ENCODE measurements at places on chromosomes 11 and 22.

- peaks cover 4% of the 10 kb centered on the region for H3K36me3 ChIP-seq
- no peak overlapping the region for H3K27ac ChIP-seq
- H3K27me3 ChIP-seq = peaks cover 28% of the 10 kb centered on the region
- no peak for DNase-seq
- no peak overlapping the region for H3K4me3 ChIP-seq
Measured at GRCh38 chr22:20426259-20426615, 11.4 kb downstream of the SCARF2 start.

DNA sequence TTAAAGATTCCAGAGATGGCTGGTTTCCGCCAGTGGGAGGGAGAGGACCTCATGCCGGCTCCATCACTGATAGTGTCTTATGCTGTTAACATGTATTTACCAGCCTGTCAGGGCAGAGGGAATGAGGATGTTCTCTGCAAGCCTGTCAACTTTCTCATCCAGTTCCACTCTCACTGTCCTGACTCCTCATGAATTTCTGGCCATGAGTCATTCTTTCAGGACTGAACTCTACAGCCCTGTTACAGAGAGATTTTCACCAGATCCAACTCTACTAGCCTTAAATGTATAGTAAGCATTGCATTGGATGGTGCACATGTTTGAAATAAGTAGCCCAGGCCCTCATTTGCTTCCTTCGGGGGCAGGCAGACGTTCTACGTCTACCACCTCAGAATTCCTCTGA is 387.7 kb downstream of the TMEM135 start:
- H3K27me3 ChIP-seq = peaks cover 24% of the 10 kb centered on the region
- no peaks in the 10 kb centered on the region for H3K36me3 ChIP-seq
- no peak overlapping the region for H3K4me3 ChIP-seq
- H3K27ac ChIP-seq = no peak overlapping the region

DNA sequence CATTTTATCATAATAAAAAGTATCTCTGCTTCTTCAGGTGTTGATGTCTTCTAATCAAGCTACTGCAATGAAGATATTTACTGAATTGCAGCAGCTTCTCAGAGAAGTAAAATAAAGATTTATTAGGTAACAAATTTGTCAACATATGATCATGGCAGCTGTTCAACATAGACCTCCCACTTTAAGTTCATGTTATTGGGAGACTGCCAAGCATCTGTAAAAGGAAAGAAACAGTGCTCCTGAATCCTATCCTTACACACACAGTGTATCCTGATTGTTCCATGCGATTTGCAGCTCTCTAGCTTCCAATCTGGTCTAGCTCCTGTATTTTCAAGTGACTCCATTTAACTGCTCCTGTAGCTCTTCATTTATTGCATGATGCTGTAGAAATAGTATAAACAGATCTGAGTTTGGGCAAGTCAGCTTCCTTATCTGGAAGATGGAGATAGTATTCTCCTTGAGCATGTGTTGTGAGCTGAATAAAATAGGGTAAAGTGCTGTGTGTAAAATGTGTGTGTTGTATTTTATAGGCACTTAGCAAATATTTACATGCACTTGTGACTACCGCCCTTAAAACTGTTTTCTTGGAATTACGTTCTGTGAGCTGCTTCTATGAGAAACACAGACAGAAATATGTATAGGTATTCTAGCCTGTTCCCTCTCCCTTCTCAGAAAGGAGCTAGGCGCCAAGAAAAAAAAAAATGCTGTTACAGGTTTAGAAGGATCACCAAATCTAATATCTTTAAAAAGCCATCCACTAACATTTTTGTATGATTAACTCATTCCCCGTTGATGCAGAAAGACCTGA is 290.6 kb downstream of the JRKL start:
- peaks cover 12% of the 10 kb centered on the region for H3K27me3 ChIP-seq
- H3K4me1 ChIP-seq = no peaks in the 10 kb centered on the region

- peaks cover 41% of the 10 kb centered on the region for H3K36me3 ChIP-seq
- H3K27ac ChIP-seq = no peak overlapping the region
- no peak for DNase-seq
- H3K27me3 ChIP-seq = no peaks in the 10 kb centered on the region
- peaks cover 16% of the 10 kb centered on the region for H3K4me1 ChIP-seq
Measured at GRCh38 chr11:75574698-75575602, 12.9 kb downstream of the SERPINH1 start.

DNA sequence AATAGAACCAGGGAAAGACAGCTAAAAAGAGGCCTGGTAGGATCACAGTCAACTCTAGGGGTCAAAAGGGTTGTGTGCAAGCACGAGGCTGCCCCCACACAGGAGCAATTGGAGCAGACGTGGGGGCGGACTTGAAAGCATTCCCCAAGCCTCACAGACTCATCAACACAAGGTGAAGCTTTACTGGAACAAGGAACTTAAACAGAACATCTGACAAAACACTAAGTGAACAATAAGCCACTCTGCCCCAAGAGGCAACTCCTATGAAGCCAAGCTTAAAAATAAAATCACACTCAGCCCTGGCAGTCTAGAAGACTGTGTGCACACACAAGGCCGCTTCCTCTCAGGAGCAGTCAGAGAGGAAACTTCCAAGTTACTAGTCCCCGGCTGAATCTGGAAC is 32.2 kb upstream of the TEAD1 start:
- no peaks in the 10 kb centered on the region for H3K27me3 ChIP-seq
- DNase-seq = no peak
- no peaks in the 10 kb centered on the region for H3K4me1 ChIP-seq
- H3K4me3 ChIP-seq = no peak overlapping the region
- H3K36me3 ChIP-seq = no peaks in the 10 kb centered on the region
- H3K27ac ChIP-seq = no peak overlapping the region

DNA sequence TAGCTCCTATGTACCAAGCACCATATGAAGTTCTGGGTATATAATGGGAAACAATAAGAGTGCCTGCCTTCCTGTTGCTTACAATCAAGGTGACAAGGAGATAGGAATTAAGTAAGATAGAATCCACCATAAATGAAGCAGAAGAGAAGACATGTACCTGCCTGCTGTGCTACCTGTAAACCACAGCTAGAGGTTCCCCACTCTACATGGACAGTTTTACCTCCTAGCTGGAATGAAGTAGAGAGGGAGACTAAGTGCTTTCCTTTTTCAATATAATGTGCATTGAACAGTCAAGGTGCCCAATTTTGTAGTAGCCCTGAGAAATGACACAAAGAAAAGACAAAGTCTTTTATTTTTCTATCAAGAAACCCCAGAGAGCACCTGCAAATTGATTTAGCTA is 984.6 kb downstream of the DLG2 start:
- no peak overlapping the region for H3K27ac ChIP-seq
- H3K36me3 ChIP-seq = no peaks in the 10 kb centered on the region
- no peaks in the 10 kb centered on the region for H3K27me3 ChIP-seq
- no peak overlapping the region for H3K4me3 ChIP-seq
- DNase-seq = no peak
- peaks cover 8% of the 10 kb centered on the region for H3K4me1 ChIP-seq

DNA sequence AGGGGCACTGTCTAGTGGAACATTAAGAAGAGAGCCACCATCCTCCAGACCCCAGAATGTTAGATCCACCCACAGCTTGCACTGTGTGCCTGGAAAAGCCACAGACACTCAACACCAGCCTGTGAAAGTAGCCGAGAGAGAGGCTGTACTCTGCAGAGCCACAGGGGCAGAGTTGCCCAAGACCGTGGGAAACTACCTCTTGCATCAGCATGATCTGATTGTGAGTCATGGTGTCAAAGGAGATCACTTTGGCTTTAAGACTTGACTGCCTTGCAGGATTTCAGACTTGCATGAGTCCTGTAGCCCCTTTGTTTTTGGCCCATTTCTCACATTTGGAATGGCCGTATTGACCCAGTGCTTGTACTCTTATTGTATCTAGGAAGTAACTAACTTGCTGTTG is 115.9 kb upstream of the CCDC179 start:
- no peak overlapping the region for H3K4me3 ChIP-seq
- peaks cover 21% of the 10 kb centered on the region for H3K4me1 ChIP-seq
- peak overlapping the region; percentile 40 for H3K27ac ChIP-seq
- DNase-seq = peak; percentile 65

DNA sequence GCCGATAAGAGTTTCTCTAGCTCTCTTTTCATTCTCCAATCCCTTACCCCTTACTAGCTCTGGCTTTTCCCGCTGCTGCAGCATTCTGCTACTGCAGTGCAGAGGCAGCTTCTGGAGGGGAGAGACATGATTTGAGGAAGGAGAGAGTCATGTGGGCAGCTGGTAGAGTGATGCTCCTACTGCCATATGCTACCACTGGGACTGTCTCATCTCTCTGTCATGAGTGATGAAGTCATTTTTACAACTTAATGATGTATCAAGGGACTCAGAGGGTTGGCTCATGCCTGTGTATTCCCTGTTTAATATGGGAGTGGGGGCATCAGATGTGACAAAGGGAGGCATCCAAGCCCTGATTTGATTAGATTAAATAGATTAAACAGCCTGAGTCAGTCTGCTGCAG is 11.3 kb downstream of the SLC17A6 start:
- H3K27me3 ChIP-seq = peaks cover 32% of the 10 kb centered on the region
- H3K4me3 ChIP-seq = no peak overlapping the region

DNA sequence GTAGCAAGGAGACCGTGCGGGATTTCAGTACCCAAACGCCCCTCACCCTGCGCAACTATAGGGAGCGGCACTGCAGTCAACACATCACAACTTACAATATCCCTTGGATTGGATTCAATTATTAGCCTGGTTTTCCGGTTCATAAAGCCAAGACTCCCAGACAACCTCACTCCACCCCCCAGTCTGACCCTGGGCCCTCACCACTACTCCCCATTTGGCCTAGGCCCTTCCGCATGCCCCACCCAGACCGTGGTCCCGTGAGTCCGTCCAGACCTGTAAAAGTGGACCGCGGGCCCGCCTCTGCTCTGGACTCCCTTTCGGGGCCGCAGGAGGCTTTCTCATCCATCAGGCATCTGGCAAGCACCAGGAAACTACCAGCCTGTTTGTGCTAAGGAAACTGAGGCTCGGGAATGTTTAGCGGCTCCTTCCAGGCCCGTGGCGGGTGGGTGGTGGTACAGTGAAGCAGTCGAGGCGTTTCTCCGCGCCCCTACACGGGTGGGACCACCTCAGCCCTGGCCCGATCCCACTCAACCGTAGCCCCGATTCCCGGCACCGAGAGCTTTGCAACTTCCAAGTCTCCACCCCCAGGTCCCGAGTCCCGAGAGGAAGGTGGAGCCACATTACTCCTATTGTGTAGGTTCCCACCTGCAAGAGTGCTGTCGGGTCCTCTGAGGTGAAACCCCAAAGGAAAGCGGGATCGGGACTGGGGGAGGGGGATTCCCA is 679 bp upstream of the DPP3 start:
- peak overlapping the region; percentile 93 for H3K4me3 ChIP-seq
- peak overlapping the region; percentile 92 for H3K27ac ChIP-seq
- peaks cover 46% of the 10 kb centered on the region for H3K36me3 ChIP-seq

DNA sequence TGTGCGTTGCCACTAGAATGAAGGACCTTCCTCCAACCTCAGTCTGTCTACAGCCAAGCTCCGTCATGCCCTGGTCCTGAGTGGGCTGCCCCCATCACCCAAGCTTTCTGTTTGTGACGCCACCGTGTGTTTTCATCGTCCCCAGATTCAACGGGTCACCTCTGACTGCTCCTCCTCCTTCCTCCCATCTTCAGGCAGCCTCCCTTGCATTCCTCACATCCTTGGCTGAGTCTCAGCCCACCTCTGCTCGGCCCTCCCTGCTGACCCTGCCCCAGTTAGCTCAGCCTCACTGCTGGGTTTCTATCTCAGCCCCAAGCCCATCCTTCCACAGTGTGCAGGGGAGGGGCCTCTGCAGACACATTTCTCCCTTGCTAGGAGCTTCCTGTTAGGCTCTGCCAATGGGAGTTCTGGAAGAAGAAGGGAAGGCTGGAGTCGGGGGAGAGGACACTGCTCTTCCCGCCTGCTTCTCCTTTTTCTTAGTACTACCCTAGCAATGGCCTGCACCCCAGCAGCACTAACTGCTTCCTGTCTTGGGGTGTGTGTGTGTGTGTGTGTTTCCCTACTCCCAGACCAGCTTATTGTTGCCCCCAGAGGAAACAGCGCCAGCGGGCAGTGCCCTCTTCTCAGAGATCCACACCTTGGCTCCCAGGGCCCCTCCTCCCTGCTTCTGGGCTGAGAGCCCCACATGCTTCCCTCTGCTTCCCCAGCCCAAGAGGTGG is 5.2 kb downstream of the IFT27 start:
- peaks cover 6% of the 10 kb centered on the region for H3K4me1 ChIP-seq
- no peak overlapping the region for H3K4me3 ChIP-seq
- no peaks in the 10 kb centered on the region for H3K27me3 ChIP-seq
- H3K27ac ChIP-seq = no peak overlapping the region

DNA sequence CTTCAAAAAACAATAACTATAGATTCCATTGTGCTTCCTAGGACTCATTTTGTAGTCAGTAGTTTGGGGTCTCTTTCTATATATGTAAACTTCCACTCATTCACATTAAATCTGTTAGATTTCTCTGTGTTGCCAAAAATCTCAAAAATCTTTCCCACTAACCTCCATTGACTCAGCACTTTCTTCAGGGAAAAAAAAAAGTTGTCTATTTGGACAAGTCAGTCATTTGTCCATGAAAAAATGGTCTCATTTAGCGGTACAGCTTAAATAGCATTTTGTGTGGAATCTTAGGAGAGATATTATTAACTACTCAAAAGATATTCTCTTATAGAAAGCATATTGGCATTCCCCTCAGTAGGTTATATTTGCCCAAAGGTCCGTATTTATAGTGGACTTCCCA is 81.9 kb downstream of the PPP2R1B start:
- peaks cover 17% of the 10 kb centered on the region for H3K4me1 ChIP-seq
- no peak overlapping the region for H3K27ac ChIP-seq
- DNase-seq = no peak
- H3K27me3 ChIP-seq = no peaks in the 10 kb centered on the region
- peaks cover 8% of the 10 kb centered on the region for H3K36me3 ChIP-seq

DNA sequence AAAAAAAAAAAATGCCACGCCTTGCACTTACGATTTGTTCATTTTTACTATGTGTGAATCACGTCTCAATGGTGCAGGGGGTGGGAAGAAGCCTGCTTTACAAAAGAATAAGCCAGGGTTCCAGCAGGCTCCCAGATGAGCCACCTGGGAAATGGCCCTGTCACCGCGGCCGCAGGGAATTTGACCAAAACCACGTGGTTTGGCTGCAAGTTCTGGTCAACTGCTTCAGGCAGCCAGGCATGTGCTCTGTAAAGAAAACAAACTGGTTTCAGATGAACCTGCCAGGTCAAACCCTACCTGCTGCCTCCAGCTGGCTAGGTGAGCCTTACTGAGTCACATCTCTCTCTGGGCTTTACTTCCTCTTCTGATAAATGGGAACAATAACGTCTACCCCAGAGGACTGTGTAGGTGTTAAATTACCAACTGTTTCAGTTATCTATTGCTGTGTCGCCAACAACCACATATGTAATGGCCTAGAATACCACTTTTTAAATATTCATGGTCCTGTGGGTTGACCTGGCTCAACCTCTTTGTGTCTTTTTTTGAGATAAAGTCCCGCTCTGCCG is 30.5 kb upstream of the GCAT start:
- DNase-seq = peak; percentile 85
- H3K27me3 ChIP-seq = no peaks in the 10 kb centered on the region
- peaks cover 72% of the 10 kb centered on the region for H3K36me3 ChIP-seq
- H3K4me1 ChIP-seq = peaks cover 15% of the 10 kb centered on the region
- peak overlapping the region; percentile 16 for H3K4me3 ChIP-seq

DNA sequence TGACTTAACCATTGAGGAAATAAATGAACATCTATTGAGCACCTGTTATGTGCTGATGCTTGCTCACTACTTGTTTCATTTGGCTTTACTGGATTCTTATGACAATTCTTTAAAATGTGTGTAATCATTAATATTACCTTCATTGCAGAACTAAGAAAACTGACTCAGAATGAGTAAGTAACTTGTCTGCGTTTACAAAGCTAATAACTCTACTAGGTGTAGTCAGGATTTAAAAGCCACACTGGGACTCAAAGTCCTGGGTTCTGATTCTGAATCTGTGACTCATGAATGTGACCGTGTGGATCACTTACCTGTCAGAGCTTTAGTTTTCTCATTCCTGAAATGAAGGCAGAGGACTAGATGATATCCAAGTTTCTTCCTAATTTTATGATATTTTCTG is 23.4 kb upstream of the KIRREL3 start:
- H3K4me1 ChIP-seq = peaks cover 12% of the 10 kb centered on the region
- no peaks in the 10 kb centered on the region for H3K36me3 ChIP-seq
- H3K27ac ChIP-seq = peak overlapping the region; percentile 95
- H3K27me3 ChIP-seq = no peaks in the 10 kb centered on the region
- no peak for DNase-seq
